Esophagus mucosa (tissue), 1 donor: ENCODE measurements at places on chromosomes 12 and 14.

DNA sequence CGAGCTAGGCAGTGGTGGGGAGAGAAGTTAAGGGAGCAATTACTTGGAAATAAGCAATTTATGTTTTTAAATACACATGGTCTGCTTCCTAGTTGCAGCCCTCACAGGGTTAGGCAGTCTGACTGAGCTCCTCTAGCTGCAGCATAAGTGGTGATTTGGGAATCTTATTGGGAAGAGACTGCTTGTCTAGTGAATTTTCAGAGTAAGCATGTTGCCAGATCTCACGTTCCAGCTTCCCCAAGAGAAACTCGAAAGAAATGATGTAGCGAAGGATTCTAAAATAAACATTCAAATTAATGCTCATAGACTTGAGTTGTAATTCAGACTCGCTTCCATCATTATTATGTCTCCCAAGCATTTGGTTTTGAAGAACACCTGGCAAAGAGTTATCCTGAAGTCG is 440.2 kb downstream of the ATP23 start:
- ATAC-seq: no peak

DNA sequence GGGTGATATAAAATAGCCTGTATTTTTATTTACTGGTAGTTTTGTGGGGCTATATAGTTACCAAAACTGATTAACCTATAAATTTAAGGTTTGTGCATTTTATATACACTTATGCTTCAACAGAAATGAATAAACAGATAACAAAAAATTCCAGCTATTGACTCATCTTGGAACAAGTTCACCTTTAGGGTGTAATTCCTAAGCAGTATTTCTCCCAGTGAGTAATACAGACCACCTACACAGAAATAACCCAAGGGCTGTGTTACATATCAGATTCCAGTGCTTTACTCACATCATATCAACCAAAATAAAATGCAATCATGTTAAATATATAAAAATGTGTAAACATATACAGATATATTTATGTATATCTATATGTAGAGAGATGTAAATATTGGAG is 345.6 kb downstream of the ADAMTS20 start:
- no peak for ATAC-seq

GRCh38 chr14:90593254-90594040 is 196.6 kb downstream of the CALM1 start:
- peak; percentile 70 for ATAC-seq

DNA sequence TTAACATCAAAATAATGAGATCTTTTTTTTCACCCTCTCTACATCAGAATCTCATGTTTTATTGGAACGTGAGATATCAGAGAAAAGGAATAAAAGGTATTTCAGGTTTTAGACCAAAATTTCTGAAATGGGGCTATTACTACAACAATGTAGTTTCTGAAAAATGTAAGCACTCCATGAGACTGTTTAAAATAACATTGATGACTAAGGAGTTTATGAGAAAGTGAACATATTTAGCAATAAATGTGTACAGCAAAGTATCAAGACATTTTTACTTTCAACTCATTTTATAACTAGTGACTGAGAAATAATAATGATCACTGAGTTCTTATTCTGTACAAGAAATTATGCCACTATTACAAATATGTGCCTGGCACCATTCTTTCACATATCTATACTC is 39.3 kb upstream of the ABCC9 start:
- no peak for ATAC-seq

- ATAC-seq: peak; percentile 60
Measured at GRCh38 chr14:92456215-92457015, 57.2 kb upstream of the RIN3 start.

DNA sequence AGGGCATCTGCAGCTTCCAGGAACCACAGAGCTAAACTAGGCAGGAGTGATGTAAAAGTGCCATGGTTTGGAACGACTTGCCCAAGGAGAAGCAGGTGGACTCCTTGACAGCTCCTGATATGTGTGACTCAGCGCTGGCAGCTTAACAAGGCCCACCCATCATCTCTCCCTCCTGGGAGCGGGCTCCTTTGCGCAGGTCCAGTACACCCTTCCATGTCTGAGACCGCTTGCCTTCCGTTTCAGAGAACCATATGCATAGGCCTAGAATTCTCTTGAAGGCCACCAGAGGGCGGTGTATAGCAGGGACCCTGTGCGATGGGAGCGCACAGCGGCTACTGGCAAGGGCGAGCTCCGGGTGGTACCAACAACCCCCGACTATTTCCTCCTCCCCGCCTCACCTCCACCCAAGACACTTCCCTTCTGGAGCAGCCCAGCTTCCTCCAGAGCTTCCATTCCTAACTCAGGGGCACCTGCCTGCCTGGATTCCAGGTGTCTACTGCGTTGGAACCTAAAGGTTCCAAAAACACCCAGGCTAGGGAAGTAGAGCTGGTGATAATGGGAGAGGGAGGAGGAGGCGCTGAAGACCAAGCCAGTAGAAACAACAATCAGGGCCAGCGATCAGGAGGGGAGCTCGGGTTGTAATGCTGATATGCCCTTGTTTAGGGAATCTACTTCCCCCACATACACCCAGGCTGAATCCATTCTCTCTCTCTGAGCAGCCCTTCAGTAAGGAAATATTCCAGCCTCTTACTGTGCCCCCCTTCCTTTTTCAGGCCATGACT is 6.3 kb downstream of the DHH start:
- ATAC-seq: peak; percentile 89

DNA sequence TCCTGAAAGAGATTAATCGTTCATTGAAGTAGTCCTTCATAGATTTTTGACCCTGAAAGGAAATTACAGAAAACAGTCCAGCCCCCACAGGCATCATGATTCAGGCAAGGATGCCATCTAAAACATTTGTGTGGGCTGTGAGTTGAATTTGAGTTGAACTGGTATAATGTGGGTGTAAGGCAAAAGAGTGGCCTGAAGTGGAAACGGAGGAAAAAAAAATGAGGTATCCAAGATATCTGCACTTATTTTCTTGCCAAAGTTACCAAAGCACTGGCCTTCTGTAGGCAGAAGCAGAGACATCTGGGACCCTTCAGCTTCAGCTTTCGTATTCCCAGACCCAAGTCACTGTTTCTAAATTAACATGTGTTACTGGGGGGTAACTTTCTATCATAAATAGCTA is 105.1 kb upstream of the DIO2 start:
- ATAC-seq: no peak

DNA sequence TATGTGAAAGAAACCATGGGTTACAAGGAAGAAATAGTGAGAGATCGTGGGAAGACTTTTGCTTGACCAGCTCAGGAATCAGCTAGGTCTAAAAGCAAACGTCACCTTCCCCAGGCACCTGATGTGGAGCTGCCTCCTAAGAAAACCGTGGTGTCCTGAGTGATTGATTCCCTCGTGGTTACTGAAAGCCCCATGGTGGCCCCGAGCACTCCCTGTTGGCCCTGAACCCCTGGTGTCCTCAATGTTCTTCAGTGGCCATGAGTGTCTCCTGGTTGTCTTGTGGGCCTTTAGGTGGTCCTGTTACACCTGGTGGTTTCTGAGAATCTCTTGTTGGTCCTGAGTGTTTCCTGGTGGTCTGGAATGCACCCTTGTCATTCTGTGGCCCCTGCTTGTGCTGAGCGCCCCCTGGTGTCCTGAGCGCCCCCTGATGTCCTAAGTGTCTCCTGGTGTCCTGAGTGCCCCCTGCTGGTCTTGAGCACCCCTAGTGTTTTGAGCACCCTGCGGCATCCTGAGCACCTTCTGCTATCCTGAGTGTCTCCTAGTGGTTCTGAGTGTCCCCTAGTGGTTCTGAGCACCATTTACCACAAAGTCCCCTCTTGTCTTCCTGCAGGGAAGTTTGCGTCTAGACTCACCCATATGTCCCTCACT is 518.7 kb downstream of the TMEM121 start:
- peak; percentile 67 for ATAC-seq
